Activated T-cell treated with anti-CD3 and anti-CD28 coated beads, Interleukin-2, amount 50 U/mL, for 4 hours (primary cell): ENCODE measurements at places on chromosomes 16 and 17. TPM values are rescaled to one million over a fixed set of nuclear protein-coding genes. Genes with fewer than 3 reads are reported as not detected.

- peak; percentile 81 for DNase-seq
Observed at GRCh38 chr17:42517516-42517915, 18.5 kb upstream of the NAGLU start.

DNA sequence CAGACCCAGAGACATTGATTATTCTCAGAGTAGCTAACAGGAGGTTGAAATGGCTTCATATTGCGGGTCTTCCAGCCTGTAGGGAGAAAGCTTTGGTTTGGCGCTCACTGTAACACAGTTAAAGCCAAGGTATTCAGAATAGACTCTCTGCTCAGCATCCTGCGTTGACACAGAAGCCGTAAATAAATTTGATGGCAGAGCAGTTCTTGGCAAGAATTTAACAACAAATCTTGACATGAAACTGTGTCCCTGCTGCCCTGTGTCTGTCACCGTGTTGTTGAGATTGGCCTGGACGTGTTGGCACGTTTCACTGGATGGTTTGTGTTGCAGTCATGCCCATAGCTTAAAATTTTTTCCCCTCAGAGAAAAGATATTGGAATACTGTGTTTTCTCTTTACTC, 359.6 kb downstream of the SNX29 start:
- no peak for DNase-seq

DNA sequence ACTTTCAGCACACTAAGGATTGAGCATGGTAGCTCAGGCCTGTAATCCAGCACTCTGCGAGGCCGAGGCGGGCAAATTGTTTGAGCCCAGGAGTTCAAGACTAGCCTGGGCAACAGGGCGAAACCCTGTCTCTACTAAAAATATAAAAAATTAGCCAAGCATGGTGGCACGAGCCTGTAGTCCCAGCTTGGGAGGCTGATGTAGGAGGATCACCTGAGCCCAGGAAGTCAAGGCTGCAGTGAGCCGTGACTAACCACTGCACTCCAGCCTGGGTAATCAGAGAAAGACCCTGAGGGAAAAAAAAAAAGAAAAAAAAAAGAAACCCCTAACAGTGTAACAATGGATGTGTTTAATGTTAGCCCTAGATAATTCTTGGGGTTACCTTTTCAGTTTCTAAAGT, 24.0 kb downstream of the PARN start:
- no peak for DNase-seq

DNA sequence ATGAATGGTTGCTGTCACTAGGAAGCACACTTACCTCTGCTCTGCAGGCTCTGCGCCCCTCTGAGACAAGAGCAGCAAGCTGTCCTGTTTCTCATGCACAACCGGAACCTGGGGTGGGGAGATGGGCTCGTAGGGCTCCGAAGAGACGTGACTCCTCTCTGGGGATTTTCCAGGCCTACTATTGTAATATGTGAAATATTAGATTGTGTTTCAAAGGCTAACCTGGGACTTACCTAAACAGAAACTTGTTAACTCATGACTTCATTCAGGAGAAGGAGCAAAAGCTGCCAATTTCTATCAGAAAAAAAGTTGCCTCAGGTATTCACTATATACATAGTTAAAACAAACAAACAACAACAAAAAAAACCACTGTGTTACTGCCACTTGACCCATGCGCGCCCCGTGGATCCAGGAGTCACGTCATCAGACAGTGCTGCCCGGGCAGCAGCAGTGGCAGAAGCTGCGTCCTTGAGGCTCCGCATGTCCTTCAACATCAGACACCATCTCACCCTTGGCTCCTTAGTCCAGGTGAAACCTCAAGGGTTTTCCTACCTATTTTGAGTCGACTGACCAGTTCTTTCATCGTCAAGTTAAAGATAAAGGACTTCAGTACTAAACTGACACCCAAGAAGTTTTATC, 49.3 kb downstream of the TTC19 start:
- DNase-seq, result no peak

Gene SCNN1B
- total RNA-seq, result not detected

Gene EVI2B
- 7.0 TPM for total RNA-seq

- no peak for DNase-seq
Observed at GRCh38 chr16:20866145-20866772, 33.9 kb downstream of the DCUN1D3 start.

GRCh38 chr17:15917438-15918027, 27.4 kb upstream of the ADORA2B start:
- no peak for DNase-seq
